ENCODE measurements at places on chromosomes 13 and 19. TPM values are rescaled to one million over a fixed set of nuclear protein-coding genes. Genes with fewer than 3 reads are reported as not detected.

The TNFSF11 gene
- not detected for total RNA-seq

The FOSB gene
- 0.73 TPM for total RNA-seq

The ZNF567 gene
- total RNA-seq, result 5.6 TPM

The ITGBL1 gene
- 70.7 TPM for total RNA-seq

The CCDC124 gene
- 44.2 TPM for total RNA-seq

The TMEM145 gene
- total RNA-seq, result not detected

The PSG6 gene
- 1.0 TPM for total RNA-seq

The NPAS1 gene
- not detected for total RNA-seq

The WDR87 gene
- total RNA-seq, result under 0.01 TPM

The ZNF600 gene
- 4.7 TPM for total RNA-seq

The CNN1 gene
- total RNA-seq, result 9.3 TPM

The THSD8 gene
- total RNA-seq, result not detected

The KIRREL2 gene
- not detected for total RNA-seq

The TPRX2 gene
- not detected for total RNA-seq

The LRRC8E gene
- 7.4 TPM for total RNA-seq

The LRRC63 gene
- 0.17 TPM for total RNA-seq

The ATP1A3 gene
- total RNA-seq, result 0.15 TPM

The YJEFN3 gene
- 0.33 TPM for total RNA-seq

The RYR1 gene
- total RNA-seq, result under 0.01 TPM

The ADAT3 gene
- 4.3 TPM for total RNA-seq

The FFAR3 gene
- total RNA-seq, result not detected

The PRKD2 gene
- 23.0 TPM for total RNA-seq

The HPN gene
- not detected for total RNA-seq

The RSPH6A gene
- 0.15 TPM for total RNA-seq

The BRSK1 gene
- total RNA-seq, result 5.2 TPM

The ZNF324B gene
- total RNA-seq, result 8.4 TPM

The DLL3 gene
- total RNA-seq, result 0.33 TPM

The POSTN gene
- total RNA-seq, result 176 TPM

The FXYD3 gene
- total RNA-seq, result not detected

The IL11 gene
- total RNA-seq, result 2.6 TPM

The PBX4 gene
- total RNA-seq, result 1.6 TPM

The GPR42 gene
- not detected for total RNA-seq

The DUS3L gene
- 23.3 TPM for total RNA-seq

The TMPRSS9 gene
- total RNA-seq, result not detected

The RNASEH2A gene
- total RNA-seq, result 60.4 TPM

The PSG7 gene
- 0.44 TPM for total RNA-seq

The MEIOSIN gene
- not detected for total RNA-seq

The TNFSF13B gene
- total RNA-seq, result 5.2 TPM

The TEX101 gene
- not detected for total RNA-seq

The PHF11 gene
- 32.9 TPM for total RNA-seq

The HAUS8 gene
- total RNA-seq, result 1.3 TPM

The GJB6 gene
- total RNA-seq, result not detected

The IRS2 gene
- 6.9 TPM for total RNA-seq

The SWSAP1 gene
- total RNA-seq, result 0.50 TPM

The C19orf12 gene
- total RNA-seq, result 39.7 TPM

The KCNK6 gene
- 3.6 TPM for total RNA-seq

The ENOX1 gene
- 1.6 TPM for total RNA-seq

The FBXO27 gene
- total RNA-seq, result 0.58 TPM

The ICAM3 gene
- total RNA-seq, result 7.0 TPM

All from smooth muscle cell of trachea (primary cell).